Activated T-helper 1 cell treated with anti-CD3 and anti-CD28 coated beads, Interleukin-2, amount 50 U/mL, for 16 hours (primary cell): ENCODE measurements at places on chromosomes 5 and 9.

DNA sequence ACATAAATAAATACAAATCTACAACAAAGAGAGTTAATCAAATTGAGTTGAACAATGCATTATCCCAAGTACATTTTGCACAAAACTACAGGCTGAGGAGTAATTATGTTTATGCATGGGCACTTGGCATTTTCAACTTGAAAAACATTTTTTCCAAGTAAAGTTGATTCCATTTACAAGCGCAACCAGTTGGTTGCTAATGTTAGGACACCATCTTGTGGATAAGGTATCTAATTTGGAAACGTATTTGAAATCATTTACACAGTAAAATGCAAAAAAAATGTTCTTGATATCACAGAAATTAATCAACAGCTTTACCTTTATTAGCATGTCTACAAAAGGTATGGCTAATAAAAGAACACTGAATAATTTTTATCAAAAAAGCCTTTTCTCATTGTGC lies 18.8 kb downstream of the FTMT start:
- DNase-seq, result no peak

GRCh38 chr5:20020247-20020646 lies 32.2 kb upstream of the CDH18 start:
- no peak for DNase-seq

DNA sequence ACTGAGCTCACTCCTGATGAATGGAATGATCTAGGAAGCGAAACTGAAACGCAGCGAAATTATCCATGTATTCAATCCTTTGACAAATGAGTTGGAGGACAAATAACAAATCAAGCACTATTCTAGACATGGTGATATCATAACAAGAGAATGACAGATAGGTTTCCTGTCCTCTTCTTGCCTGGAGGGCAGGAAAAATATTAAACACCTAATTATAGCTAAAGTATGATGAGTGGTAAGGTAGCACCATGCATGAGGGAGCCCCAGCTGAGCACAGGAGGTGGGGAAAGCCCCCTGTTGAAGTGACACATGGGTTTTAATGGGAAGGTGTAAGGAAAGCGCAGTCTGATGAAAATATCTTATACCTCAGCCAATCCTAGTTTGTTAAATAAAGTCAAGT lies 225.2 kb downstream of the NPR3 start:
- DNase-seq, result no peak

DNA sequence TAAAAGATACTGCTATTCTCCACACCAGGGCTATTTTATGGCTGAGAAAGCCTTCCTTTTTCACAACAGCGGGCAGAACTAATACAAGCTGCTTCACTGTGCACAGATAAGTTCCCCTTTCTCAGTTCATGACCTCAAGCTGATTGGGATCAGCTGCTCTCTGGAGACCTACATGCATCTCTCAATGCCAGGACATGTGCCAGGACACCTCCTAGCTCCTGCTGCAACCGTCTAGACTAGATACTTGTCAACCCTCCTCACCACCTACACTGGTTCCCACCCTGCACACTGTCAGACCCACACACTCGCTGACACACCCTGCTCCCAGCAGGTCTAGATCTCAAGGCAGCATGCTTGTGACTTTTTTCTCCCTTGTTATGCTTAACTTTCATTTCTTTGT lies 39.8 kb downstream of the STARD4 start:
- DNase-seq, result no peak

DNA sequence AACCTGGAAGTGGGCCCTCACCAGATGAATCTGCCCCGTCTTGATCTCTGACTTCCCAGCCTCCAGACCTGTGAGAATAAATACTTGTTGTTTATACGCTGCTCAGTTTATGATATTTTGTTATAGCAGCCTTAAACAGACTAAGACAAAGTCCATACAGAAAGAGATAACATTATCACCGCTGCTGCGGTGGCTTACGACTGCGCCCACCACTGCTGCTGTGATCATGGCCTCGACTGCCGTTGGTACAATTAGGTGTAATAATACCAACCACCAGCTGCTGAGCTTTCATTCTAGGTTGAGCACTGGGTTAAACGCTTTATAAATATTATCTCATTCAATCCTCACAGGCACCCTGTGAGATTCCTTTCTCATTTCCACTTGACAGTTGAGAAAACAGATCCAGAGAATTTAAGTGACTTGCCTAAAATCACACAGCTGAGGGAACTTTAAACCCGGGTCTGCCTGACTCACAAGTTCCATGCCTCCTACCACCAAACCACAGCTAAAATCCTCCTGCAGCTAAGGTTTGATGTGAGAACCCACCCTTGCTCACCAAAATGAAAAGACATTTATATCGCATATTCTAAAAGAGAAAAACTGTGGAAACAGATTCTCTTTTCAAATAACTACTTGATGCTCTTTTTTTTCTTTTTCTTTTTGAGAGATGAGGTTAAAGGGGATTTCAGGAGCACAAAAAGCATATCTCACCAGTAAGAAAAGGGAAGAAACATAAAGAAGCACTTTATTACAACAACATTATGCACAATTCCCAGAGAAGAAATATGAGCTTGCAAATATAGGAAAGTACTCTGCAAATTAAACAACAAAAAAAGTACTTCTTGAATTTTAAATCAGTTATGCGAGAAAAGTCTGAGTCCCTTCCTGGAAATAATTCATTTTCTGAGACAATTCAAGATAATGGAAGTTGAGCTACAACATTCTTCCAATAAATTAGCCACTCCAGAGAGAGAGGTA lies 23.9 kb downstream of the GOLM1 start:
- DNase-seq, result no peak

DNA sequence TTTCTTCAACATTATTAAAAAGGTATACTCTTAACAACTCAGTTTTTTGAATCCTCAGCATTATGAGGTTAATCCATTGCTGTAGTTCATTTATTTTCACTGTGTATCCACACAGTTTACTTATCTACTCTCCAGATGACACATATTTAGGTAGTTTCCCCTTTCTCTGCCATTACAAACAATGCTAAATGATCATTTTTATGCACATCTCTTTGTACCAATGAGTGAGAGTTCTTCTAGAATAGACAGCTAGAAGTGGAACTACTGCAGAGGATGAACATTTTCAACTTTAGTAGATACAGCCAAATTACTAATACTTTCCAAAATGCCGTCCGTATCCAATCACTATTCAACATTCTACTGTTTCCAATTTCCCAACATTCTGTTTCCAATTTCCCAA lies 11.5 kb downstream of the AFF4 start:
- no peak for DNase-seq

DNA sequence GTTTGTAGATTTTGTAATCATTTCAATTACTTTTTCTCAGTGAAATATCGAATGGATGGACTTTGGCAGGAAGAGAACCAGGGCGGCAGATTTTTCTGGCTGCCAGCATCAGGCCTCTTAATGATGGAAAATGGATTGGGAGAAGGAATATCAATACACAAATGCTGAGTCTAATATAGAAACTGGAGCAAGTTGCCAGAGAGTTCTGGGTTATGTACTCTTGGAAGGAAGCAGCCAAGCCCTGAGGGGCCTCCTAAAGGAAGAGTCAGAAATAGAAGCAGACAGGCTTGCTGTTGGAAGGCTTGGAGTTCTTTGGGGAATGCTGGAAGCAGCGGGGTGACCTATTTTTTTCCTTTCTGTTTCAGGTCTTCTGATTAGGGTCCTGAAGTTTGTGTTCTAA lies 428.6 kb downstream of the DMAC1 start:
- DNase-seq, result no peak

- DNase-seq, result no peak
Measured at GRCh38 chr5:138724470-138725146, 28.6 kb upstream of the CTNNA1 start.

DNA sequence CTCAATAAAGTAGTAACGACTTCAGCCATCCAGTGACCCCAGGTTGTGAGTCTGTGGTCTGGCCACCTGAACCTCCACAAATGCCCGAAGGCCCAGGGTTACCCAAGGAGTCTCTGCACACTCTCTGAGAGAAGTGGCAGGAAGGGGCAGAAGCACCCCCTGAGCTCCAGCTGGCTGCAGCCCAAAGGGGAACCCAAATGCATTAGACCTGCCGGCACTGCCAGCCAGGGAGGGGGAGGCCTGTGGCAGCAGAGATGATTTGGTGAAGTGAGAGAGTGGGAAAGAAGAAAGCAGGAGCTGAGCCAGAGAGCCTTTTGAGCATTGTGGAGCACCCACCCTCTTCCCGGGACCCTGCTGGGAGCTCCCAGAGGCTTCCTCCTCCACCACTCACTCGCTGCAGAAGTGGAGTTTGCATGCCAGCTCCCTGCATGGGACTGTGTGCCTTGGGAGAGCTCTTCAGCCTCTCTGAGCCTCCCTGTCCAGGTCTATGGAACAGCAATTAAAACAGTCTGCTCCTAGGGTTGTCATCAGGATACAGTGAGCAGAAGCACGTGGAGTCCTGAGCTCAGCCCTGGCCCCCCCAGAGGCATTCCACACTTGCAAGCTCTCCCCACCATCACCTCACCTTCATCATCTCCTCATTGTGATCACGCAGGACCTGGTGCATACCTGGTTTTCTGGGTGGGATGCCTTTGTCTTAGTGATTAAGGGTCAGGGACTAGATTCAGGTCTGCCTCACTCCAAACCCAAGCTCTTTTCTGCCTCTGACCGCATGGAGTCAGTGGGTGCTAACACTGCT lies 13.8 kb upstream of the ANGPTL2 start:
- DNase-seq, result no peak

DNA sequence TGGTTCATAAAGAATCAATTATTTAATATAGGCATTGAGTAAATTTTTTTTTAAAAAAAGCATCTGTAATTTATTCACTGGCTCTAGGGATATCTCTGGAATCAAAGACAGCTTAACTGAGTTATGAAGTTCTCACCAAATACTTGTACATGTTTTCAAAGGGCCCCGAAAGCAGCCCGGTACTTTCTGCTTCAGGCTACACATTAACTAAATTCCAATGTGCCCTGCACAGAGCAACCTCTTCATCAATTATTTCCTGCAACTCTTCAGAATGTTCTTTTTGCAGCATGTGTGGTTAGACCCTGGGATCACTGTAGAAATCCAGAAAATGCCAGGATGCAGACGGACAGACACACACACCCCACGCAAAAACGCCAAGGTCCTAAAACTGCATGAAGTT lies 209.0 kb downstream of the EFNA5 start:
- no peak for DNase-seq

GRCh38 chr5:122749886-122750285 lies 25.0 kb upstream of the SNX2 start:
- no peak for DNase-seq

- DNase-seq, result no peak
Measured at GRCh38 chr5:95881833-95882232, 59.3 kb upstream of the GLRX start.

GRCh38 chr9:123232332-123232731 lies 36.1 kb downstream of the STRBP start:
- DNase-seq, result no peak

DNA sequence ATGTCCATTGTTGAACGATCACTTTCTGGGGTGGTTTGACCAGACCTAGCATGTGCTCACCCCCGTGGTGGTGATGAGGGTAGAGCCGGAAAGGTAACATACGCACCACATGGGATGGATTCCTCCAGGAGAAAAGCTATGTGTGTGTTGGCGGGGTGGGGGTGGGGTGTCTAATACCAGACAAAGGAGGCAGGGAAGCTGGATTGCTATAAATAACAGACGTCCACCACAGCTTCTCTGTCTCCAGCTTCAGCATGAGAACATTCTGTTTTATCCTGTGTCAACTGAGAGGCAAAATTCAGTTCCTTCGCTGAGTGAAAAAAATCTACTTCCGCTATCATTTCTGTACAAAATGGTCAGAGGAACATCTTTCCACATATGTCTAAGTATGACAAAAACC lies 151.0 kb downstream of the PCSK1 start:
- DNase-seq, result no peak

GRCh38 chr5:88085462-88085861 lies 183.2 kb downstream of the TMEM161B start:
- no peak for DNase-seq

DNA sequence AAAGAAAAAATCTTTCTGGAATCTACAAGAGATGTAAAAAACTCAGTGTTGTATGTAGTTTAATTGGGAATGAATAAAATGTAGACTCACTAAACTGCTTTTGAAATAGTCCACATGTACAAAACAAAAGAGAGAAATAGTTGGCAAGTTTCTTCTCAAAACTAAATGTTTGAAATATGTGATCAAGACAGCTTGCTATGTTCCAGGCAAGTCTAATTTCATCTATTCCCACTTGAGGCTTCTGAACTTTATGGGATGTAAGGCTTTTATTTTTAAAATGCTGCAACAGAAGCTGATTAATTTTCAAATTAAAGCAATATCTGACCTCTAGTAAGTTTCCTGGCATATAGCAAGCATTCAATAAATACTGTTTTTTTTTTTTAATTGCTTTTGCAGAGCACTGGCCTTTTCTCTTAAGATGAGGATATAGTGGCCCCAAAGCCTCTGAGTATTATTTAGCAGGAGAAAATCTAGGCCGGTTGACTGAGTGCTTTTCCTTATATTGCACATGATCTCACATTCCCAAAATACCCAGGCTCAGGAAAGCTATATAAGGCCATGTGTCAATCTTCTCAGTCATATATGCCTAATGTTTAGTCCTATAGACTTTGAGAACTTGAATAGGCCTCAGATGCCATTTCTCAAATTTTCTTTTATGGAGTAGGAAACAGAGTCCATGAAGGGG lies 183.2 kb downstream of the NTRK2 start:
- no peak for DNase-seq

- DNase-seq, result no peak
Measured at GRCh38 chr9:26043431-26043830, 365.2 kb upstream of the TUSC1 start.

DNA sequence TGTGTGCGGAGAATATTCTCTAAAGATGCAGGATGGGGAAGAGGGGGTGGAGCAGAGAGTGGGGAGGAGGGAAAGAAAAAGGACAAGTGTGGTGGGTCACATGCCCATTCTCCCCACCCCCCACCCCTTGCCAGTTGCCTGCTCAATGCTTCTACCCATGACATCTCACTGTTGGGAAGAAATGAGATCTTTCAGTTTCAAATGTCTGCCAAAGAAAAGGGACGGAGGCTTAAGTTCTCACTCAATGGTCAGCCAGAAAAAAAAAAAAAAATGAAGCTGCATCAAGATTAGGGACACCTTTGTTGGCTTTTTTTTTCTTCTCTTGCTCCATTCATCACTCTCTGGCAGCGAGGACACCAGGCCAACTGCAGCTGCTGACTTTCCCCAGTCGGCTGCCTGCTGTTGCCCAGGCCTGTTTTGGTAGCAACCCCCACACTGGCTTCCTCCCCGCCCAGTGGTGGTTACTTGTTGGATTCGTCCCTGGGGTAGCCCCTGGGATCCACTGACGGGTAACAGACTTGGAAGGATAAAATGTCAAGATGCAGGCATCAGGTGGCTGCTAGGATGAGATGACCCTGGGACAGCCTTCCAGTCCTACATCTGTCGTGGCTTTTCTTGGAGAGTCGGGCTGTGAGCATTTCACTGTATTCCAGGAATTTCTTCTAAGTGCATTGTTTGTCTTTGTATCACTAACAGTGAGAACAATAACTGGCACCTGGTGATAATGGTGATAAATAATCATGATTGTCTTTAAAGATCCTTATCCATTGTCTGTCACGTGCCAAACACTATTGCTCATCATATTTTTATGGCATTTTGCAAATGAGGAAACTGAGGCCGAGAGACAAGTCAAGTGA lies 9.1 kb downstream of the WWC1 start:
- DNase-seq, result no peak
